ENCODE measurements at places on chromosomes 12 and 14.

DNA sequence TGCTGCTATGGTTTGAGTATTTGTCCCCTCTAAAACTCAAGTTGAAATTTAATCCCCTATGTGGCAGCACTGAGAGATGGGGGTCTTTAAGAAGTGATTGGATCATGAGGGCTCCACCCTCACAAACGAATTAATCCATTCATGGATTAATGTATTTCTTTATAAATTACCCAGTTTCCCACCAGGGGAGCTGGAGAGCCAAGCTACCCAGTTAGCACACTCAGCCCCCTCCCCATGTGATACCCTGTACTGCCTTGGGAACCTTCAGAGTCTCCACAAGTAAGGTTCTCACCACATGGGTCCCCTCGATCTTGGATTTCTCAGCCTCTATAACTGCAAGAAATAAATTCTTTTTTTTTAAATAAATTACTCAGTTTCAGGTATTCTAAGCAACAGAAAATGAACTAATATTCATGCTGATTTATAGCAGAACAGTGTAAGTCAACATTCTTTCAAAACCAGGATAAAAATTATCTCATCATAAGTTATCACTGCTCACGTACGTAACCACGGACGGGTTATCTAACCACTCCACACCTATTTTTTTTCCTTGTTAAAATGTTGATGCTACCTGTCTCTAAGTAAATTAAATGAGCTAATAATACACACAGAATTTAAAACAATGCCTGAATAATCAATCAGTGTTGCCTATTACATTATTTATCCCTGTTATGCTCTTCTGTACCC, 3.6 kb downstream of the NAP1L1 start:
- H3K36me3 ChIP-seq, result peaks cover 69% of the 10 kb centered on the region
- H3K27me3 ChIP-seq, result no peaks in the 10 kb centered on the region
- no peak overlapping the region for H3K4me3 ChIP-seq

DNA sequence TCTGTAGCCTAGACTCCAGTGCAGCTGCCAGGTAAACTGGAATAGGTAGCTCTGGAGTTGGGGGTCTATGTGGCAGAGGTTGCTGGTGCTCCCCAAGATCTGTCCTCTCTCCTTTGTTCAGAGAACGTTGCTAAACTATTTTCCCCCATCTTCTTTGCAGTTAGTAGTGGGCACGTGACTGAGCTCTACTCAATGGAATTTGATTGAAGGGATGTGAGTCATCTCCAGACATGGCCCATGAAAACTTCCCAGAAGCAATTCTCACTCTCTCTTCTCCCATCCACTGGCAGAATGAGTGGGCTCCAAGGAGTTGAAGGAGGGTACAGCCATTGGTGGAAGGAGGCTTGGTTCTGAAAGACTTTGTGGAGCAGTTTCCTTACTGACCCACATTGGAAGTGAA, 44.0 kb downstream of the PAH start:
- H3K27me3 ChIP-seq, result no peaks in the 10 kb centered on the region

DNA sequence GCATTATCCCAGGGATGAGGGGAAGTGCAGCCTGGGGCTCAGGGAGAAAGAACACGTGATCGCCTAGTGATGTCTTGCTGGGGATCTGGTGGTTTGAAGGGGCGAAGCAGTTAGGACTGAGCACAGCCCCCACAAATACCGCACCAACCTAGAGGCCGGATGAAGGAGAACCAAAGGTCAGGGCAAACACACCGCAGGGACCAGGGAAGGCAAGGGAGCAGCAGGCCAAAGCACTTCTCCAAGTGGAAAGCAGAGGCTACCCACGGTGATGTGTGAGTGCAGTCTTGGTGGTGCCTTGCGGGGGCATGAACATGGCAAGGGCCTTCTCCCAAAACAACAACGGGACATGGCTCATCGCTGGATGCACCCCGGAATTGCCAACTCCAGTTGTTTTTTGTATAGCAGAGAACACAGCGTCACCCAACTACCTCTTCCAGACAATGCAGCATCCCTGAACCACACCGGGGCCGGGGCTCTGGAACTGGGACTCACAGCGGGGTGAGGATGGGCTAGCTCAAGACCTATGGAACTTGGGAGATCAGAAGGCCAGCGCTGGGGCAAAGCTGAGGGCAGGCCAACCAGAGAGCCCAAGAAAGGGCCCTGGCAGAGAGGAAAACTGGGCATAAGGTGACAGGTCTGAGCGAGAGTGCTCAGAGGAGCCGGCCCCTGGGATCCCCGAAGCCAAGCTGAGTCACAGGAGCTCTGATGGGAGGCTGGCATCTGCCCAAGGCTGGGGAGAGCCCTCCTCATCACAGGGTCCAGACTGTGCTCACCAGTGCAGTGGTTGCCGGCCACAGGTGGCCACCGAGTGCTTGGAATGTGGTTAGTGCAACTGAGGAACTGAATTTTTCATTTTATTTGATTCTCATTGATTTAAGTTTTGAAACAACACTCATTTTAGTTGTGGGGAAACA, 11.1 kb downstream of the GALNT16 start:
- no peaks in the 10 kb centered on the region for H3K36me3 ChIP-seq
- H3K4me1 ChIP-seq, result no peaks in the 10 kb centered on the region
- no peaks in the 10 kb centered on the region for H3K27me3 ChIP-seq
- H3K27ac ChIP-seq, result no peak overlapping the region
- DNase-seq, result no peak

DNA sequence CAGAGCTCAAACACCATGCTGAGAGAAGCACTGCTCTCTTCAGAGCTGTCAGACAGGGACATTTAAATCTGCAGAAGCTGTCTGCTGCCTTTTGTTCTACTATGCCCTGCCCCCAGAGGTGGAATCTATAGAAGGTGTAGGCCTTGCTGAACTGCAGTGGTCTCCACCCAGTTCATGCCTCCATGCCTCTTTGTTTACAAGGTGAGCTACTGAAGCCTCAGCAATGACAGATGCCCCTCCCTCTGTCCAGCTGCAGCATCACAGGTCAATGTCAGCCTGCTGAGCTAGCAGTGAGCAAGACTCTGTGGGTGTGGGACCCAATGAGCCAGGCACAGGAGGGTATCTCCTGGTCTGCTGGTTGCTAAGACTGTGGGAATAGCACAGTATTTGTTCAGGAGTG, 25.4 kb upstream of the CCDC198 start:
- H3K4me3 ChIP-seq, result no peak overlapping the region
- no peaks in the 10 kb centered on the region for H3K36me3 ChIP-seq
- no peak for DNase-seq
- no peaks in the 10 kb centered on the region for H3K4me1 ChIP-seq
- no peaks in the 10 kb centered on the region for H3K27me3 ChIP-seq

- no peaks in the 10 kb centered on the region for H3K27me3 ChIP-seq
- DNase-seq, result no peak
- no peaks in the 10 kb centered on the region for H3K4me1 ChIP-seq
- H3K4me3 ChIP-seq, result no peak overlapping the region
- H3K27ac ChIP-seq, result no peak overlapping the region
These were observed 269.7 kb downstream of the TTC6 start for GRCh38 chr14:37864861-37865718.

- H3K27ac ChIP-seq, result no peak overlapping the region
- H3K4me3 ChIP-seq, result no peak overlapping the region
- no peaks in the 10 kb centered on the region for H3K27me3 ChIP-seq
- no peaks in the 10 kb centered on the region for H3K4me1 ChIP-seq
- H3K36me3 ChIP-seq, result no peaks in the 10 kb centered on the region
These were observed 90.2 kb upstream of the USP44 start for GRCh38 chr12:95641299-95641952.
